ENCODE measurements at places on chromosomes 6 and 20.

GRCh38 chr6:103895136-103895535, 964.6 kb downstream of the HACE1 start:
- no peak for DNase-seq

- no peak for DNase-seq
These were observed 26.7 kb upstream of the IRF4 start for GRCh38 chr6:364609-365540.

GRCh38 chr20:40532103-40532502, 156.9 kb downstream of the MAFB start:
- no peak for DNase-seq

- DNase-seq, result no peak
These were observed 258.3 kb upstream of the TCF21 start for GRCh38 chr6:133630651-133631050.

DNA sequence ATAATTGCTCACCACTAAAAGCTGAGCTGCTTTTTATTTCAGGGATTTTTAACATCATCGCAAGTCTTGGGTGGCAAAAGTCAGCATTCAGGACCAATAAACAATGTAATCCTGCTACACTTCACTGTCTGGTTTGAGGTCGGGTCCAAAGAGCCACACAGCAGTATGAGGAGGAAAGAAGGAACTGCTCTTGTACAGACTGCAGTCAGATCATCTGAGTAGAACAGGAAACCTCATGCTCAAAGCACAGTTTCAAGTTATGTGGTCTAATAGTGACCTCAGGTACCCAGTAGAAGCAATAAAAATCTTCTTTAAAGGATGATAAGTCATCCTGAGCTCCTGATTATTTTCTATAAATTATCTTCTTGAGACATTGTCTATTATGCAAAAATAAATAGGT, 211.4 kb downstream of the FUT9 start:
- DNase-seq, result no peak

- DNase-seq, result no peak
These were observed 103.9 kb downstream of the AIG1 start for GRCh38 chr6:143164565-143165105.

DNA sequence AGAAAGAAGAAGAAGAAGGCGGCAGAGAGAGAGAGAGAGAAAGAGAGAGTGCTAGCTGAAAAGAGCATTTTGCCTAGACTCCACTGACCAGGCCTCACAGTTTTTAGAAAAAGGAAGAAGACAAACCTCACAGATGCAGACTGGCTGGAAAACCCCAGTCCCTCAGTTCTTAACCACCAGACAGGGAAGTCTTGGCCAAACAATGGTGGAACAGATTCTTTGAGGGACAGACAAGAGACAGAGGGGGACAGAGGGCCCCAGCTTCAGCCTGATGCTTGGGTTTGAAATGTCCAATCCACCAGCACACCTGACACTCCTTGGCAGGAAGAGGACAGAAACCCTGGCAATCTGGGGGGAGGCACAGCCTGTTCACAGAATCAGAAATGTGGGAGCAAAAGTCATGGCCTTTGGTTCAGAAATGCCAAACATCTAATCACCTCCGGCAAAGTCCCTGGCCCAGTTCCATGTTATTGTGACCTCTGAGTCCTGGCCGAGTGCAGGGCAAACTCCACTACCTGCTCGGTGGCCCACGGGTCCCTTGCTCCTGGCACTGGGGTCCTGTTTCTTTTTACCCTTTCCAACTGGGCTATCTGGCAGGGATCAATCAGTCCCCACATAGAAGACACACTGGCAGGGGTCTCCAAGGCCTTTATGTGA, 235.2 kb downstream of the LY86 start:
- no peak for DNase-seq

DNA sequence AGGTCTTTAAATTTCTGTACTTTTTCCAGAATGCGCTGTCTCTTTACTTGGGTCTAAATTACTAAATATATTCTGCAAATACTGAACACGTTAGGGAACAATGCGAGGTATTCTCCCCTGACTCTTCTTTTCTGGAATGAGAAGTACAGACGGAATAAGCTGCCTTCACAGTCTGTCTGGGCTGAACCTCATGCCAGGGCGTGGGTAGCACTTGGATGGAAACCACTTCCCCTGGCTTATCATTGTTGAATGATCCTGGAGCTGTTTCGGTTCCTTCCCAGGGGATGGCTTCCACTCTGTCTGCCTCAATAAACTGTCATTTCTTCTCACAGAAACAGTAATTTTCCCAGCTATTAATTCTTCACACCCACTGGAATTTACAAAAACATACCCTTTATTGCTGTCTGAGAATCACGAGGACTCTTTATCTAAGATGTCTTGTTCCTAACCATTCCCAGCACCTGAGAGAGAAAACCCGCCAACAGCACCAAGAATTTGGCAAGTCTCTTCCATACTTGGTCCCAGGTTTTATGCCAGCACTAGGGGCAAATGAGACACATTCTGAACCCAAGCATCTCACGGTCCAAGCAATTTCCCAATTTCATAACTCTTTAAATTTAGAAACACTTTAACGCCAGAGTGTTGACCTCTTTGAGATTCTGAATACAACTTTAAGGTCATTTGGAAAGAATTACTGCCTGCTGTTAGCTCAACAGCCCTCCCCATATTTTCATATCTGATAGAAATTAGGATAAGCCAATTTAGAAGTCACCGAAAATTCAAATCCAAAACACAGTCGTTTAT, 43.2 kb upstream of the ADGRF5 start:
- DNase-seq, result no peak

- DNase-seq, result no peak
These were observed 55.5 kb upstream of the PLCB1 start for GRCh38 chr20:8076306-8077136.

GRCh38 chr20:48292806-48293205, 507.5 kb upstream of the SULF2 start:
- DNase-seq, result no peak

GRCh38 chr6:150417899-150418826, 49.4 kb downstream of the IYD start:
- peak; percentile 8 for DNase-seq

- DNase-seq, result no peak
These were observed 25.4 kb upstream of the CCN2 start for GRCh38 chr6:131976545-131977061.

DNA sequence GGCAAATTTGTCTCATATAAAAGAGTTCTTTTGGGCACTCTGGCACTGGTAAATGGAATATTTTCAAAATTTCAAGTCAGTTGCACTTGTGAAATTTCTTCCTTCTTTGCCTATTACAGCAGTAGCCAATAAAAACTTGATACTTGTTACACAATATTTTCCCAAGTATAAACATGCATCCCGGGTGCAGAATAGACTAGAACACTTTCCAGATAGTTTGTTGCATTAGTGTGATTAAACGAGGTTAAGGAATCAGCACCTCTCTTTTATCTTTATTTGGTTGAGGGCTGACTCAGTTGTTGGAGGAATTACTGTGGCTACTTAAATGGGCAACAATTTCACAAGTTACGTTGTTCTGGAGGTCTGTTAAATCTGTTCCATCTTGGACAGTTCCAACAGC, 467.5 kb downstream of the CDKAL1 start:
- DNase-seq, result no peak

DNA sequence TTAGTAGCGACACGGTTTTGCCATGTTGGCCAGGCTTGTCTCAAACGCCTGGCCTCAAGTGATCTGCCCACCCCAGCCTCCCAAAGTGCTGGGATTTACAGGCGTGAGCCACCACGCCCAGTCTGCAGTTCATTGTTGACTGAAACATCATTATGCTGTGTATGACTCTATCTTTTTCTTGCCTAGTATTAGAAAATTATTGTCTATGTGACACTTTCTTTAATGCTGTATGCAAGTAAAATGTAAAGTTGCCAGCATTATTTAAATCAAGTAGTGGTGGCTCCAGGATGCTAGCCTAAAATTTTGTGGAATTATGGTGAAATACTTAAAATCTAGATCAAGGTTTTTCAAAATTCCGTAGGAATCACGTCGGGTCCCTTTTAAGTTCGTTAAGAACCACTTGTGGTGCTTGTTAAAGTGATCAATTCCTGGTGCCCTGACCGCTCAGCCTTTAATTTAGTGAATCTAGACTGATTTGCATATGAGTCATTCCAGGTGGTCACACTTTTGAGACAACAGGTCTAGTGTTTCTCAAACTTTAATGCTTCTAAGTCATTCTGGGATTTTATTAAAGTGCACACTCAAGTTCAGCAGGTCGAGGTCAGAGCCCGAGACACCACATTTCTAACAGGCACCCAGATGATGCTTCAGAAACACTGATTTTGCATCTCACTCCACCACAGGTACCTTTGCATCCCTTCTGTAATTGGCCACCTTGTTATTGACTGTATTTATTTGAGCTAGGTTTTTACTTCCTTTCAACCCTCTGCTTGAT, 132.6 kb upstream of the MTHFD1L start:
- DNase-seq, result no peak

- DNase-seq, result no peak
These were observed 106.5 kb downstream of the AIG1 start for GRCh38 chr6:143167224-143167623.

DNA sequence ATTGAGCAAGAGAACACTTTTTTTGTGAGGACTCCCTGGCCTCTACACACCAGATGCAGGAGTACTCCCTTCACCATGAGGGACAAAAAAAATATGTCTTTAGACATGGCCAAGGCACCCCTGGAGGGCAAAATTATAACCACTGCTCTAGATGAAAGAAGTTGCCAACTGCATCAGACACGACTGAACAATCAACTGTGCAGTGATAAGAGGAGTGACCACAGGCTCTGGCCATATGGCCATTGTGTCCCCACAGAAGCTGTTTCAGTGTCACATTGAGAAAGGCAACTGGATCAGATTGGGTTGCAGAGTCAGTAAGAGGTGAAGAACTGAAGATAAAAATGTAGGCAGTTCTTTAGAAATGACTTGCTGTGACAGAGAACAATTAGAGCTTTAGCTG, 85.7 kb downstream of the C6orf118 start:
- DNase-seq, result no peak
